NCI-H2029 (cell line): ENCODE measurements at places on chromosomes 2 and 18.

- DNase-seq = no peak
These were observed 523.4 kb downstream of the CCDC85A start for GRCh38 chr2:56707218-56707617.

- no peak for DNase-seq
These were observed 60.6 kb downstream of the ETAA1 start for GRCh38 chr2:67457699-67458098.

DNA sequence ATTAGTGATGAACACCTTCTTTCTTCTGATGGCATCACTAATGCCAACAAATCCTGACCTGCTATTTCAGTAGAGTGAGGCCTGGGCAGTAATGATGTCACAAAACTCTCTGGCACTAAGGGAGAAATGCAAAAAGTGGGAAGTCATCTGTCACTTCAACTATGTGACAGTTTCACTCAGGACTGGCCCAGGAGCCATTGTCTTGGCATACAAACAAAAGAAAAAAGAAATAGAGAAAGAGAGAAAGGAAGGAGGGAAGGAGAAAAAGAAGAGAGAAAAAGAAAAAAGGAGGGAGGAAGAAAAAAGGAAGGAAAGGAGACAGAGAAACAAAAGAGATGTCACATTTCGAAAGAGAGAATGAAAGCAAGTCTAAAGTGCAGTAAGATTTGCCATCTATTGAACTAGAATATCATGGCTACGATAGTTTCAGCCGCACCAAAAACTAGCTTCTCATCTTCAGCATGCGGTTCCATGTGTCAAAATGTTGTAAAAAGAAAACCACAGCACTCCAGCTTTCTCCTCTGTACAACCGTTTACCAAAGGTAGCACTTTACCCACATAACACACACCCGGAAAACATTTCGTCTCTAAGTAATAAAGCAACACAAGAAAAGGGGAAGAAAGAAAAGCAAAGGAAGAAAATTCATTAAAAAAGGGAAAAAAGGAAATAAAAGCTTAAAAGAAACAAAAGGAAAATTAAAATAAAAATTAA, 50.1 kb downstream of the CD226 start:
- no peak for DNase-seq

DNA sequence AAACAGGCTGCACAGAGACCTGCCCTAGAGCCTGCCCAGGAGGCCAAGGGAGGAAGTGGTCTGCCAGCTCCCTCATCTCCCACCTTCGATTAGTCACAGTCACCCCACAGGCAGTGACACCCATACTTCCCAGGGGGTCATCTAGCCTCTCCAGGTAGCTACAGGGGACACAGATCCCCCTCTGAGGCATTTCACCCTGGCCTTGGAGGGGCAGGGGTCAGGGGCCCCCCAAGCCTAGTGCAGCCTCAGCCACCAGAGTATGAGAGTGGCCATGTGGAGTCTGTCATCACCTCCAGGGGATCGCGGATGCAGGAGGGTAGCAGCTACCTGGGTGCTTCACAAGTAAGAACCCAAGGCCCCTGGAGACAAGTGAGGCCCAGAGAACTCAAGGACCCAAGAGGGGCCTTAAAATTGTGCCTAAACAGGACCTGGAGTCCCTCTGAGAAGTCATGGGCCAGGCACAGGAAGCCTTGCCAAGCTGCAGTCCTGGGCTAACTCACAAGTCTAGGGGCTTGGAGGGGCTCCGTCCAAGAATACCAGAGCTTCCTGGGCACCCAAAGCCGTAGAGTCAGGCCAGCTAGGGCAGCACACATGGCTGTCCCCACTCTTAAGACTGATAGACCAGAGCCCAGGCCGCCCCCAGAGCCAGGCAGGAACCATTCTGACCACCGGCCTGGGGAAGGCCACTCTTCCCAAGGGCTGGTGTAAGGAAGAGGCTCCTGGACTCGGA, 354.3 kb upstream of the ID2 start:
- no peak for DNase-seq

DNA sequence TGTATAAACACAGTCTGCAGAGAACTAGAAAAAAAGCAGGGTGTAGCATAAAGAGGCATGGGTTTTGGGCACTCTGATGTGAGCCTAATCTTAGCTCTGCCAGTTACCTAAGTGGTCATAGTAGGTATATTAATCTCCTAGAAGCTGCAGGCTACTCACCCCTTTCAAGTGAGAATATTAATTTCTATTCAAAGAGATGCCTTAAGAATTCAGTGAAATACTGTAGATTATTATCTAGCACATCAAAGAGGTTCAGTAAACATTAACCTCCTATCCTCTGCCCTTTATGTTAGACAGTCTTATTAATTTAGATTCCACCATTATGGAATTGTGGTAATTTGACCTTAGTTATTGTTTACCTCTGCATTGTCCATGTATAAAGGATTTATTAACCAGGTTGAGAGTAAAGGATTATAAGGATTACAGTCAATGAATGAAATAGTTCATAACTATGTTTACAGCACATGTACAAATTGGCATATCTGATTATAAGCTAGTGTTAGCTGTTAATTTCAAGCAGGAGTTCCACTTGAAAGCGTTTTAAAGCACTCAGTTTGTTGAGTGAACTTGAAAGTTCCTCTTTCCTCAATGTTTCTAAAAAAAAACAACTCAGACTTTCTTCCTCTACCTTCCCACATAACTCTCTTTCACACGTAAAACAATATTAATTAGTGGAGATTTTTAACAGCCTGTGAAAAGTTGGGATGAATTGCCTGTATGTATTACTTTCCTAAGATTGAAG, 150.6 kb upstream of the EPC2 start:
- DNase-seq = no peak

GRCh38 chr2:118801151-118801550, 46.3 kb downstream of the EN1 start:
- no peak for DNase-seq

GRCh38 chr2:238727585-238728329, 120.1 kb upstream of the TWIST2 start:
- DNase-seq = no peak

DNA sequence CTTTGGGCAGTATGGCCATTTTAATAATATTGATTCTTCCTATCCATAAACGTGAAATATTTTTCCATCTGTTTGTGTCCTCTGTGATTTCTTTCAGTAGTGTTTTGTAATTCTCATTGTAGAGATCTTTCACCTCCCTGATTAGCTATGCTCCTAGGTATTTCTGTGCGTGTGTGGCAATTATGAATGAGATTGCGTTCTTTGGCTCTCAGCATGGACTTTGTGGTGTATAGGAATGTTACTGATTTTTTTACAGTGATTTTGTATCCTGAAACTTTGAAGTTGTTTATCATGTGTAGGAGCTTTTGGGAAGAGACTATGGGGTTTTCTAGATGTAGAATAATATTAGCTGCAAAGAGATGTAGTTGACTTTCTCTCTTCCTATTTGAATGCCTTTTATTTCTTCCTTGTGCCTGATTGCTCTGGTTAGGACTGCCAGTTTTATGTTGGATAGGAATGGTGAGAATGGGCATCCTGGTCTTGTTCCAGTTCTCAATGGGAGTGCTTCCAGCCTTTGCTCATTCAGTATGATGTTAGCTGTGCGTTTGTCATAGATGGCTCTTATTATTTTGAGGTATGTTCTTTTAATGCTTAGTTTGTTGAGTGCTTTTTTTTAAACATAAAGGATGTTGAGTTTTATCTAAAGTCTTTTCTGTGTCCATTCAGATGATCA, 27.0 kb upstream of the THUMPD2 start:
- no peak for DNase-seq

DNA sequence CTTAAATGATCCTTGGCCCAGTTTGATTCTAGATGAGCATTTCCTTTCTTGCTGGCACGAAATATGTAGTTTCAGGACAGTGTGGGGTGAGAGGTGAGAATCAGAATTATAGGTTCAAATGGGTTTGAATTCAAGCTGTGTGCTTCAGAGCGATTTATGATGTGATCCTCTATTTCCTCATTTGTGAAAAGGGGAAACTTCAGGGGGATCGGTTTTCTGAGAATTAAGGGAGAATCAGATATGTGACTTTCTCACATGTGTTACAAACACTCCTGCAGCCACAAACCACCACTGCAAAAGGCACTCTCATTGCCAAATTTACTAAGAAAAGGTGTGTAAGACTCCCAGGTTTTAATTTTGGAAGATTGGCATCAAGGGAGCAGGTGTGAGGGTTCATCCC, 24.4 kb downstream of the HK2 start:
- no peak for DNase-seq

- no peak for DNase-seq
These were observed 55.3 kb upstream of the SERPINE2 start for GRCh38 chr2:224094413-224094812.

DNA sequence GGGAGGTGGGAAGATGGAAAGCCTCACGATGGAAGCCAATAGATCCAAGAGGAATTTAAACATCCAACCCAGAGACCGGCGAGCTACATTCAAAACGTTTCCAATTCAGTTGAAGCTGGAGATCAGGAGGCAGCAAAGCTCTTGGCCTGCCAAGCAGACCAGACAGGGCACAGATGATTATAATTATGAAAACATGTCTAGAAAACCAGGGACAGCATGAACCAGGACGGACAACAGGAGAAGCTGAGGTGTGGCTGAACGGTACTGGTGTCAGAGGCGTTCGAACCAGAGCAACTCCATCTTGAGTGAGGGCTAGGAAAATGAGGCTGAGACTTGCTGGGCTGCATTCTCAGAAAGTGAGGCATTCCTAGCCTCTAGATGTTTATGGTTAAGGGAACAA, 102.2 kb upstream of the CCDC150 start:
- no peak for DNase-seq

DNA sequence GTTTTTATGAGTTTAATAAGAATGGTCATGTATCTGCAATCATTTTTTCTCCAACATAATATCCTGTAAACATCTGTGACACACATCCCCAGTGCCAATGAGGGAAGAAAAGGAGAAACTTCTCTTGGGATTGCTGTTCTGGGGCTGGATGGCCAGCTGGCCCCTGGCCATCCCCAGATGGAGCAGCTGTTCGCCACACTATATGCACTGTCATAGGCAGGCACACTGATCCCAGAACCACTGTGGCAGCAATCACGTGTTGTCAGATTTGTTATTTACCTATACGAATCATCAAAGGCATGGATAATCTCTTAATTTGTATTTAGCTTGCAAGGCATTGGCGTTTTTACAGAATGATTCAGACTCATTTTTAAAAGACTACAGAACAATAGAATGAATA, 167.6 kb upstream of the ACAA2 start:
- DNase-seq = no peak

GRCh38 chr18:67862069-67862468, 345.5 kb upstream of the DSEL start:
- DNase-seq = no peak

GRCh38 chr2:186590350-186590758, 498 bp downstream of the ITGAV start:
- no peak for DNase-seq

DNA sequence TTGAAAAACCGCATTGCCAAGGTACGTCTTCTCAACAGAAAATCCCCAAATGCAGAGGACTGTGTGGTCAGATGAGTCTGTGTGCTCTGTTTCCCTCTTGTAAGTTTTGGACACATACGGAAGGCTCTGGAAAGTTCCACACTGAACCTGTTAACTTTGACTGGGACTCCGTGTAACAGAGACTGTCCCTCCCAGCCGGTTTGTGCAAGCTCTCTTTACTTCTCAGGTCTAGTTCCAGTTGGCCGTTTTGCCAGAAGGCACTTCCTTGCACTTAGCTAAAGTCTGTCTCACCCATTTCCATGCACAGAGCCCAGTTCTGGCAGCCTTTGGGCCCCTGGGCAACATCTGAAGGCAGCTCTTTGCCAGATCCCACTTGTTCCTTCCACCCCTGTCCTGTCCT, 22.0 kb downstream of the EFHD1 start:
- DNase-seq = no peak

GRCh38 chr2:44825702-44826101, 115.8 kb upstream of the SIX3 start:
- no peak for DNase-seq

DNA sequence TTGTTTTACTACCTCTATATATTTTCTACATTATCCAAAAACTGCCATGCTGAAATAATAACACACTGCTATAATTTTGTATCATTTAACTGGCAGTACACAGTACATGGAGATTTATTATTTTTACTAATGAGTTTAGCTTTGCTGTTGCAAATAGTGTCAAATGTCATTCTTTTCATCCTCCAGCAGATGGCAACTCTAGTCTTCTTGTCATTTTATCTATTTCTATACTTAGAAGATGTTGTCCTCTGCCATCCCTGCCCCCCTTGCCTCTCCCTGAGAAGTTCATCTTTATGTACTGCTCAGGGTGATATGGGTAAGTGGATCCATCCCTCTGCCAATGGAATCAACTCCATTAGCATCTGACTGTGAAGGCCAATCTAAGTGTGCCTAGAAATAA, 21.7 kb upstream of the LRRTM1 start:
- no peak for DNase-seq

DNA sequence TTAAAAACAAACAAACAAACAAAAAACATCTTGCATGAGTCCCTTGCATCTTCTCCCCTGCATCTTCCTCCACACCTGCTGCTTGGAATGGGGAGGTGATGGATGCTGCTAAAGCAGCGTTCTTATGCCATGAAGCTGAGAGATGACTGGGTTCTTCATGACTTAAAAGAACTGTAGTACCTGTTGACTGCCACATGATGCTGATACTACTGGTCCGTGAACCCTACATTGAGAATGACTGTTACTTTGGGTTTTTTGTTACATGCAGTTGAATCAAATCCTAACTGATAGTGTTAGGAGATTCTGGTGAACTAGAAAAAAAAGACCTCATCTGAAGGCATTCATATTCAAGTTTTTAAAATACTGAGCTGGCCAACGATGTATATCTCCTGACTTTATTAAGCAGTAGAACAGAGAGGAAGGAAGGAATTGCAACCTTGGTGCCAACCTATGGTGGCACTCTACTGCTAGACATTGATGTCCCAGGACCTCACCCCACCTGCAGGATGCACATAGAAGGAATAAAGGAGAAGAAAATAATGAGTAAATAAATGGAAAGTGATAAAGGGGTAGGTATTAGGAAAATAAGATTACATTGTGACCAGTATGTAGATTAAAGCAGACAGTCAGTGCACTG, 63.2 kb upstream of the SPAG16 start:
- no peak for DNase-seq

GRCh38 chr2:28094739-28095138, 204.2 kb downstream of the BABAM2 start:
- DNase-seq = no peak
